ENCODE measurements at places on chromosomes 3 and 15.

DNA sequence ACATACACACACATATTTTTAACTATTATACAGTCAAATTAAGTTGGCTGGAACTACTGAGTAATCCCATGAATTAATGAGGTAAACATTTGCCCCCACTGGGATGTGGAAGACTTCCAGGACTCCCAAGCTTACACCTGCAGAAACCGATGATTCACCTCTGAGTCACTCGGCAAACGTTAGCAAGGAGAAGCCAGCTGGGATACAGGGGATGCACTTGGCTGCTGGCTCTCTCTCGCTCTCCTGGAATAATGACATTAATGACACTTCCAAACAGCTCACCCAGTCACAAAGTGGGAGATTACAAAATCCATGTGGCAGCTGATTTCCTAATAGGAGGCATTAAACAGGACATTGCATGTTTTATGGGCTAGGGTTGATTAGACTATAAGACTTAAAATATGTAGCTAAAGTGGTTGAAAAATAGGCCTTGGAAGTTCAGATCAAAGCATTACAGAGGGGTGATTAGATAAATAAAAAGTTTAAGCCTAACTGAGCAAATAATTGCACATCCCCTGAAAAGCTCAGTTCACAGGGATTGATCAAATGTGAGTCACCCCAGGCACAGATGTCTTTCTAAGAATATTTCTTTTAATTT lies 500.9 kb downstream of the SOX2 start:
- no peak for DNase-seq

- no peak for DNase-seq
Measured at GRCh38 chr3:177979703-177980102, 556.5 kb upstream of the KCNMB2 start.

DNA sequence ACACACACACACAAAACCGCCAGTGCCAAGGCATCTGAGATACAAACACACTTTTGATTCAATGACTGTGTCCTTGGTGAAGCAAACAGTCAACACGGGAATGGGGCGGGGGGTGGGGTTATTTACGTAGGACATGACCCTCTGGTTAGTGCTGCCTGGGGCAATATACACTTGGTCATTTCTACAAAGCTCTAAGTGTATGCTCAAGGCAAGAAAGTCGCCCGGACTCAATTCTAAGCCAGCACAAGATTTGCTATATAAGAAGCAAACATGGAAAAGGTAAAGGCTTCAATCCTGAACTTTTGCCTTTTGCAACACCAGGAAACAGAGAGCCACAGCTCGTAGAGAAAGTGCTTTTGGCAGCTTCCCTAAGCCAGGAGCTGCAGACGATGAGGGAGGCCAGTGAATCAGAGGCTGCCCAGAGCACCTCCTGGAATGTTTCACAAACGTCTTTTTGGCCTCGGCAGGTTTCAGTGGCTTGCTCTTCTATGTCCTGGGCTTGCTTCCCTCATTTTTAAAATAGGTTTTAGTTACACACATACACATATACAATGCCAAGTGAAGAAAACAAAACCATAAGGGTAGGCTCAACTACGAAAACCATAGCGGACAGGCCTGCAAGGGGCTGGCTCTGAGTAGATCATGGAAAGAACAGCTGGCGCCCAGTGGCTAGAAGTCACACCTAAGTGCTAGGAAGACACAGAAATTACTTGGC lies 73.6 kb downstream of the TM4SF4 start:
- DNase-seq, result no peak

DNA sequence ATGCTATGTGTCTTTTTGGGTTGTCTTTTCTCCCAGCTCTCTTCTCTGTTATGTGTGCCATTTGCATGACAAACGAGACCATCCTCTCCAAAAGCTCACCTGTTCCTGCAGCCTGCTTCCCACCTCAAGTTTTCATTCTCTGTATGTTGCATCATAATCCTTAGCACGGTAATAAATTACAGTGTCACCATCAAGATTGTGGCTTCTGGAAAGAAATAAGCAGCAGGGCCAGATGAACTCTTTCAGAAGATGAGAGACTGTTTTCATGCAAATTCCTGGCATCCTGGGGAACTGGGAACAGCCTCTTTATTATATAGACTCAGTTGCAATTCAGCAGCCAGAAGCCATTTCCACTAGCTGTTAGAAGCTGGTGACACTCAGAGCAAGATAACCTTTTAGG lies 436.7 kb downstream of the EPHB1 start:
- no peak for DNase-seq

DNA sequence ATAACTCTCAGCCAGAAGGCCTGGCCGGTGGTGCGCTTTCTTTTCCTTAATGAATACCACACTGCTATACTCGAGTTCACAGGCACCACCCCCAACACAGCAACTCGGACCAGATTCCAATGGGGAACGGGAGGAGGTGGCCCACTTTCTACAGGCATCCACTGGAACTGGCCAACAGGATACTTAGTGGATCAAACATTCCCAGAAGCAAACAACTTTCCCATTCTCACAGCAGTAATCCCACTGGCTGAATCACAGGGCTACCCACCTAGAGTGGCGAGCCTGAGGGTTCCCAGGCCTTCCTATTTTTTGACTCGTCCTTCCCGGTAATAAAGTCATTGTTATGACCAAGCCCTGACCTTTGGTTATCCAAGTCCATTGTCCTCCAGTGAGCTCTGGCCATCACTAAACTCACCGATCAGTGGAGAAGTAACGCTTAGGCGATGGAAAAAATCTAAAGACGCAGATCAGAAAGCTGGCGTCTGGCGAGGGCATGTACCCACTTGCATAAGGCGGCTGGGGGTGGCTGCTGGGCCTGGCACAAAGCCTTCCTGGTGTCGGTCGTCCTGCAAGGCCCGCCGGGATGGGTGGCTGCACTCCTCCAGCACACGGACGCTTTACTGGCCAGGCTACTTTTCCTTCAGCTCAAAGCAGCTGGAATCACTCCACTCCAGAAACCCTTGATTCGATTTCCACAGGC lies 1.2 kb downstream of the EOGT start:
- DNase-seq, result peak; percentile 43

DNA sequence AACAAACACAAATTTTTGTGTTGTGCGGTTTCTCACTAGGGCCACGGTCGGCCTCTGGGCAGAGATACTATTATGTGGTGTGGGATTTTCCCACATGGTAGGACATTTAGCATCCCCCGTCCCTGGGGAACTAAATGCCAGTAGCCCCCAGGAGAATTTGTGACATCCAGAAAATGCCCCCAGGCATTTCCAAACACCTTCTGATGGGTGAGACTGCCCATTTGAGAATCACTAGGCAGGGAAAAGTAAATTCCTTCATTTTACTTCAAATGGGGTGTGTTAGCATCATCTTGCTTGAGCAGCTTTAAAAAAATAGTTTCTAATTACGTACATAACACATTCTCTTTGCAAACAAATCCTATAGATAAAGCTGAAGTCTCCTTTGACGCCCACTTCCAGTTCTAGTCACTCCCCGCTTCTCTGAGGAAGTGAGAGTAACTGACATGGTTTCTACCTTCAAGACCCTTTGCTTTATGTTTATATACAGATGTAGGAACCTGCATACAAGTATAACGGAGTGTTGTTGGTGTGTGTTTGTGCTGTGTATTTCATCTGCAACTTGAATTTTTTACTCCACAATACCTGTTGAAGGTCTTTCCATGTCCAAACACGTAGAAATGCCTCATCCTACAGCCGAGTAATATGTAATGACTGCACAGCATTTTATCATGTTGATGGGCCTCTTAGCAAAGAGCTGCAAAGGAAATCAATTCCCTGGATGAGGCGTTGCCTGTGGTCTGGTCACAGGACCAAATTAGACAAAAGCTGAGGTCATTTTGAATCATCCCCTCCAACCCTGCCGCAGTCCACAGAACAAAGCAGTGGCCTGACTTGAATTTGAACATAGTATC lies 31.4 kb upstream of the ZBTB38 start:
- no peak for DNase-seq

GRCh38 chr15:63600001-63600615 lies 2.9 kb downstream of the FBXL22 start:
- DNase-seq, result no peak

DNA sequence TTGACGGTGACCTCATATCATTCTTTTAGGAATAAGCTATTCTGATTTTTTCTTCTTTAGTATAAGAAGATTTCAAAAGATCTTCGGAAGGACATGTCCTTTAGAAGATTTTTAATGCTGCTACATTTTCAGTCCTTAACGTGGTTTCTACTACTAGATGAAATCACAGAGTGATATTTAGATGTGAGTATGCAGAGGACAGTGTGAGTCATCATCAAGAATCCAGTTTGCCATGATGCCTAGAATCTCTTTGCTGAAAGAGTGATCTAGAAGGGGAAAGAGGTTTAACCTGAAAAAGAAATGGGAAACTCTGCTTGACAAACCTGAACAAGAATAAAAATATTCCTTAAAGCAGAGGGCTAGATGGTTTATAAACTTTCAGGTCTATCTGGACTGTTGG lies 43.2 kb downstream of the SLC7A14 start:
- no peak for DNase-seq

GRCh38 chr15:69979783-69980182 lies 117.9 kb downstream of the TLE3 start:
- no peak for DNase-seq

- no peak for DNase-seq
Measured at GRCh38 chr3:10625323-10625722, 119.9 kb upstream of the ATP2B2 start.

- no peak for DNase-seq
Measured at GRCh38 chr3:158663246-158663645, 9.2 kb downstream of the LXN start.

GRCh38 chr15:70627734-70628548 lies 135.4 kb downstream of the UACA start:
- no peak for DNase-seq

GRCh38 chr15:39874890-39875549 lies 45.0 kb downstream of the GPR176 start:
- no peak for DNase-seq

DNA sequence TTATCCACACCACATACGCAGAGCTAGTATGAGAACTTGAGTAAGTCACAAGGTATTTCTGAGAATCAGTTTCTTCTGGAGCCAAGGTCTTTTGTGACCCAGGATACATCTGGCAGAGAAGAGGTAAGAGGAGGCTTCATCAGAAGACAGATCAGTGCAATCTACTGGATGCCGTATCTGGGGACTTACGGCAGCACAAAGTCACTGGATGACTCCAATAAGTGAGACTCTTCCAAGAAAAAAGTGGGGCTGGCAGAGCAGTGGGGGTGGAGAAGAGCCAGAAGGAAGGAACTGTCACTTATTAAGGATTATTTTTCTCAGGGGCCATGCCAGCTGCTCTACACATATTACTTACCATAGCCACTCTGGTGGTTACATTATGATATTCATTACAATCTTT lies 31.6 kb upstream of the UBXN7 start:
- DNase-seq, result no peak

GRCh38 chr15:50471072-50471471 lies 46.9 kb downstream of the USP8 start:
- no peak for DNase-seq

GRCh38 chr3:70753572-70753971 lies 441.1 kb upstream of the MDFIC2 start:
- DNase-seq, result no peak

GRCh38 chr3:115615001-115615814 lies 8.1 kb upstream of the GAP43 start:
- DNase-seq, result no peak

GRCh38 chr3:182948305-182948704 lies 32.0 kb downstream of the DCUN1D1 start:
- DNase-seq, result no peak

GRCh38 chr15:61910839-61911369 lies 149.3 kb downstream of the VPS13C start:
- no peak for DNase-seq

- no peak for DNase-seq
Measured at GRCh38 chr15:73987681-73988444, 4.2 kb downstream of the STOML1 start.

DNA sequence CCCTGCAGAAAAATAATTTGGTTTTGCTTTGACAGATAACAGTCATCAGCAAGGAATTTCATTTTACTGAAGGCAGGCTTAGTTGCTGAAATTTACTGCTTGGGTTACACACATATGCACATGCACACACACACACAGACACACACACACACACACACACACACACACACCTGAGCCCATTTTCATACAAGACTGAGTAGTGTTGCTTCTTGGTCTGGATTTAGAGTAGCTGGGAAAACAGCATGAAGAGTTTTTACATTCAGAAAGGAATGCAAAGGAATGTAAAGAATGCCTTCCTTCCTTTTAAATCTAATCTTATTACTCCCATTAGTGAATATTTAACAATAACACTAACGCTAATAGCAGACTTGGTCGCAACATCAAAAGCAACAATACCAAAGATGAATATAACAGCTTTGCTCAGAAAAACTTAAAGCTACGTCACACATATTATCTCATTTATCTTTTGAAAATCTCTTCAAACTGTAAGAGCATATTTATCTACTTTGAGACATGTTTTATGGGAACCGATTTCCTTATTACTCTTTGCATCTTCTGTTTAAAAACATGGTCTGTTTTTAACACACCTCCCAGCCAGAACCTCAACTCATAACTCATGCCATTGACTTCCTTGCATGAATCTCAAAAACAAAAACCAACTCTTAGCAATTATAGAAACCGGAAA lies 32.5 kb downstream of the RFTN1 start:
- no peak for DNase-seq

DNA sequence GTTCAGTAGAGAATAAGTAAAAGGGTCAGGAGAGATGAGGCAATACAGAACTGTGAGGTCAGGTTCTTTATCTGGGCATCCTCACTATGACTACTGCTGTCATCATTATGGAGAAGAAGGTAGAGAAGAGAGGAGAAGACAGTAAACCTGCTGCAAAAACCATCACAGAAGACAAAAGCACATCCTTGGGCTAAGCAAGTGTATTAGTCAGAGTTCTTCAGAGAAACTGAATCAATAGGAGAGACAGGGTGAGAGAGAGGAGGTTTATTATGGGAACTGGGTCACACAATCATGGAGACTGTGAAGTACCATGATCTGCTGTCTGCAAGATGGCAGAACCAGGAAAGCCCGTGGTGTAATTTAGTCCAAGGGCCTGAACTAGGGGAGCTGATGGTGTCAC lies 9.5 kb upstream of the ABHD17C start:
- no peak for DNase-seq

DNA sequence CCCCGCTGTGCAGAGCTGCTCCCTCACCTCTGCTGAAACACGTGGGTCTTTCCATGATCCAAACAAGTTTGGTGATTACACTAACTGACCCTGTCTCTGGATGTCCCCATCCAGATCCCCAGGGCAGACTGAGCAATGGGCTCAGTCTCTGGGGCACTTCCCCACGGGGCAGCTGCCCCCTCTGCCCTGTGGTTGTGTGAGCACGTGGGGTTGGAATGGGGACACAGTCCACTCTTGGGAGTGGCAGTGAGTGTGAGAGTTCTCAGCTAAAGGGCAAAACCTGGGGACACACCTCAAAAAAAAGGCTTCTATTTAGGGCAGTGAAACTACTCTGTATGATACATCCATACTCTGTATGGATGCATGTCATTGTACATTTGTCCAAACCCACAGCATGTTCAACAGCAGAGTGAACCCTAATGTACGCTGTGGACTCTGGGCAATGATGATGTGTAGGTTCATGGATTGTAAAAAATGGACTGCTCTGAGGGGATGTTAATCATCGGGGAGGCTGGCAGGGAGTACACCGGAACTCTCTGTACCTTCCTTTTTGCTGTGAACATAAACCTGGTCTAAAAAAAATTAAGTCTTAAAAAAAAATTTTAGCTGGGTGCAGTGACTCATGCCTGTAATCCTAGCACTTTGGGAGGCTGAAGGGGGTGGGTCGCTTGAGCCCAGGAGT lies 49.9 kb upstream of the BLM start:
- no peak for DNase-seq

Data from renal cortex interstitium (tissue), 15 donors.